ENCODE measurements at places on chromosomes 5 and 9. TPM values are rescaled to one million over a fixed set of nuclear protein-coding genes. Genes with fewer than 3 reads are reported as not detected.

DNA sequence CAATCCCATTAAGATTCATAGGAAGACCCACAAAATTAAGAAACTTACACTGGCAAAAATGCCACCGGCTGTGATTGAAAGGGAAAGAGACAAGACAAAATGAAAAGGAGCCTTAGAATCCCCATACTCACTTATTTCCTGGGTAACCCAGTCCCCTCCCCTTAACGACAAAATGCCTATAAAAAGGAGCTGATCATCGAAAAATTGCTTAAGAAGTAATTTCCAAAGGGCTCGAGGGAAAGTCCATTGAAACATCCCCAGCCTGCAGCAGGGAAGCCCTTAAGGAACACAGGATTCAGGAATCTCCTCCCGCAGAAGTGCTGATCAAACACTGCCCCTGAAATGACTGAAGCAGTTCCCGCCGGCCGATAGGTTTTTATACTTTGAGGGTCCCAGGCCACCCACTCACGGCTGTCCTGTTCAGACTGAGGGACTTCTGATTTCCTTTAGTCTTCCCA, 677 bp upstream of the ZNF79 start:
- no peak for DNase-seq
- H3K27me3 ChIP-seq, result no peaks in the 10 kb centered on the region
- H3K36me3 ChIP-seq, result no peaks in the 10 kb centered on the region
- peak overlapping the region; percentile 94 for H3K27ac ChIP-seq

SLC46A2 gene
- not detected for total RNA-seq

GRCh38 chr9:16871336-16872151, 1.1 kb upstream of the BNC2 start:
- DNase-seq, result peak; percentile 67
- H3K4me1 ChIP-seq, result peaks cover 9% of the 10 kb centered on the region
- peak overlapping the region; percentile 93 for H3K4me3 ChIP-seq
- 0 out of 2 replicates have a peak overlapping the region, but pooled peaks have one; percentile 21 for H3K27ac ChIP-seq

DNA sequence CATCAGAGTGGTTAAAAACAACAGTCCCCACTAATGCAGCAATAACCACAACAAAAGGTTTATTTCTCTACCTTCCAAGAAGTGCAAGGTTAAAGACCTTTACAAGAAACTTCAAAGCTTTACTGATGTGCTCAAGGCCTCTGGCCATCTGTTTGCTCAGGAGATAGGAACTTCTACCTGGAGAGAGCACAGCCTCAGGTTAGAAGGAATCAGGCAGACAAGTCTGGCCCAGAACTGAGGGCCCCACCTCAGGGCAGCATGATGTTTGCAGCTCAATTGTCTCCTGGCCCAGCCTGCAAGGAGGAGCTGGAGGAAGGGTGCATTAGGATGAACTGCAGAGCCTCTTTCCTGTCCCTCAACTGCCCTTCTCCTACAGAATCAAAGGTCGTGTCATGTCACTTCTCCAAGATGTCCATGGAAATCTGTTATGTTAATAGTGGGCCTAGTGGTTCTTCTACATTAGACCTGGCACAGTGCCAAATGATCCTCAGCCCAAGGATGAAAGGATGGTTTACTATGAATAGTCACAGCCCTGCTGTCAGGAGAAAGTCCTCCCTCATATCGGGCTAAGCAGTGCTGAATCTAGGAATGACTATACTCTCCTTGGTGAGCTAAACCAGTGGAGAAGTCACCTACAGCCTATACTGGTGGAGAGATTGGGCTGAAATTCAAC, 98.9 kb upstream of the NTRK2 start:
- H3K4me3 ChIP-seq, result no peak overlapping the region
- no peak overlapping the region for H3K27ac ChIP-seq
- DNase-seq, result no peak
- no peaks in the 10 kb centered on the region for H3K27me3 ChIP-seq
- peaks cover 3% of the 10 kb centered on the region for H3K4me1 ChIP-seq
- H3K36me3 ChIP-seq, result no peaks in the 10 kb centered on the region

DNA sequence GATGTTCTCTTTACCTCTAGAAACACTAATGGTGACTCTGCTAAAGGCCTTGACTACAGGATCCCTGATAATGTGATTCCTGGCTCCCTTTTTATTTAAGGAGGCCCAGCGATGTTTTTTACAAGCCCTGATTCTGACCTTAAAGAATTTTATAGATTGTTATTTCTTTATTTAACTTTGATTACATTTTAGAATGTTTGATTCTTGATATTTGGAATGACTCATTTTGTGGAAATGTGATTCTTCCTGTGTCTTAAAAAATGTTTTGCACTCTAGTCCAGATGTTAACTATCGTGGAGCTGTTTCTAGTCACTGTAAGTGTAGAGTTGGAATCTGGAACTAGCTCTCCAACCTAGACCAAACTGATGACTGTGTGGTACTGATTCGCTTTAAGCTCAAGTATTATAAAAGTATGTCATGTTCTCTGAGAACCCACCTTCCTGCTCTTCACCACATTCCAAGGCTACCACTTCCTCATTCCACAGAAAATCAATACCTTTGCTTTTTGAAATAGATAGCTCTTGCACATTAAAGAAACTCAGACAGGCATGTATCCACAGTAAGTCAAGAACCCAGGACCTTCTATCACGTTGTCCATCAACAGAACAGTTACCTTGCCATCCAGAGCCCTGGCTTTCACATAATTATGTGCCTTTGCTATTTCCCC, 65.2 kb downstream of the JMY start:
- no peak overlapping the region for H3K27ac ChIP-seq
- no peaks in the 10 kb centered on the region for H3K27me3 ChIP-seq
- H3K36me3 ChIP-seq, result peaks cover 17% of the 10 kb centered on the region
- DNase-seq, result no peak

IRGM gene
- not detected for total RNA-seq

CDX1 gene
- total RNA-seq, result not detected

DNA sequence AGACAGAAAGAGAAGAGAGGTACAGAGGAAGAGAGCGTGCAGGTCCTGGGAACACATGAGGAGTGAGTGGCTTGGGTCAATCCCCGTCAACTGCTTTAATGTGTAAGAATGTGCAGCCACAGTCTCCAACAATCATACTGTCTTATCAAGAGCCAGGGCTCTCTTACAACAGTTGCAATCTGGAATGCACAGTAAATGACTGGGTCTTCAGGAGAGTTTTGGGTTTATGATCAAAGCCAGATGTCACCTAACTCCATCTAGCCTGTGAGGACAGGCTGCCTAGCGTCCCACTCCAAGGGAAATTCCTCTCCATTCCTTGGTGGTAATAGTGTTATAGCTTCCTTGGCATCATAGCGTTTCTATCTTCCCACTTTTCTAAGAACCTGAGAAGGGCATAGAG, 75.0 kb upstream of the TRIO start:
- no peaks in the 10 kb centered on the region for H3K36me3 ChIP-seq
- H3K27ac ChIP-seq, result no peak overlapping the region
- H3K27me3 ChIP-seq, result no peaks in the 10 kb centered on the region
- H3K4me1 ChIP-seq, result no peaks in the 10 kb centered on the region
- no peak for DNase-seq

DNA sequence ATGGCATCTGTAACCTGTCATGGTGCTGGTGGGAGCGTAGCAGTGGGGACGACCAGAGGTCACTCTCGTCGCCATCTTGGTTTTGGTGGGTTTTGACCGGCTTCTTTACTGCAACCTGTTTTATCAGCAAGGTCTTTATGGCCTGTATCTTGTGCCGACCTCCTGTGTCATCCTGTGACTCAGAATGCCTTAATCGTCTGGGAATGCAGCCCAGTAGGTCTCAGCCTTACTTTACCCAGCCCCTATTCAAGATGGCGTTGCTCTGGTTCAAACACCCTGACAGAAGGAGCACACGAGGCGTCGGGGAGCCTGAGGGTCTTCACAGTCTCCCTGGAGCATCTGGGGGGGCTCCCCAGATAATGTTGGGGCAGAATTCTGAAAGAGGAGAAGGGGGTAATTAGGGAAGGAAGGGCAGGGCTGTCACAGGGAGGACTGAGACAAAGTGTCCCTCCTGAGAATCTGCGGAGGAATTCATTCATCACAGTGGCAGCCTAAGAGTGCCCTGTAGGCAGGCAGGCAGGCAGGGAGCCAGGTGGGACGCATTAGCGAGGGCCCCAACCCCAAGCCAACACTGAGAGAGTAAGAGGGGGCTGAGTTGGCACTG, 21.3 kb upstream of the NCS1 start:
- H3K4me1 ChIP-seq, result peaks cover 5% of the 10 kb centered on the region
- H3K36me3 ChIP-seq, result no peaks in the 10 kb centered on the region
- H3K27ac ChIP-seq, result no peak overlapping the region
- H3K4me3 ChIP-seq, result no peak overlapping the region
- no peak for DNase-seq
- H3K27me3 ChIP-seq, result no peaks in the 10 kb centered on the region

CLIC3 gene
- not detected for total RNA-seq

DNA sequence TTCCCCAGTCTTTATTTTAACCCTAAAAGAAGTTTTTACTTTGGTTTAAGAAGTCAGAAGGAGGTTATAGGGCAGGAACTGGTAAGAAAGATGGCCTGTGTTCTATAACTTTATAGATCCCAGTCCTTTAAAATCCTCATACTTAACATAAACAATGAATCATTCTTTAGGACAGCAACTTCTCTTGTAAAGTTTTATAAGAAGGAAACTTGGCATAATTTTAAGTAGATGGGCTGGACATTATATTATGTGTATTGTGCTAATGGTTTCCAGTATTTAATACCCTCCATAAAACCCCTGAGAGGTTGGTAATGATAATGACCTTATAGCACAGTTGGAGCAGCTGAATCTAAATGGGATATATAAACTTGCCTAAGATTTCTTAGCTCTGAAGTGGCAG, 247.2 kb downstream of the FAM170A start:
- DNase-seq, result no peak
- H3K4me3 ChIP-seq, result no peak overlapping the region
- H3K27me3 ChIP-seq, result no peaks in the 10 kb centered on the region
- no peaks in the 10 kb centered on the region for H3K36me3 ChIP-seq
- H3K27ac ChIP-seq, result no peak overlapping the region
- H3K4me1 ChIP-seq, result no peaks in the 10 kb centered on the region

DNA sequence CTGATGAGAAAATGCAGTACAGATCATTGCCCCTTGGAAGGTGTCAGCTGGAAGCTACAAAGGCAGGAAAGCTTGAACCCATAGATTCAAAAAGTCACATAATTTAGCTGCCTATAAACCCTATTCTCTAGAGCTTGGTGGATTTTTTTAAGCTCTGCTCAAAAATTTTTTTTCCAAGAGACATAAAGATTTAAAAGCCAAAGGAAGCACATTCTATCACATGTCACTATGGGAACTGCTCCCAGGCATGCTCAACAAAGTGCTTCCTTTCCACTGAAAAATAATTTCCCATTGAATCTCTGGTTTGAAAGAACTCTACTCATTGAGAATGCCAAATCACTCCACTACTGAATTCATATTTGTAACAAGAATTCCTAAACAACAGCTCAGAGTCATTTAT, 419.8 kb downstream of the CETN3 start:
- H3K27me3 ChIP-seq, result no peaks in the 10 kb centered on the region
- no peaks in the 10 kb centered on the region for H3K4me1 ChIP-seq
- no peaks in the 10 kb centered on the region for H3K36me3 ChIP-seq
- no peak overlapping the region for H3K4me3 ChIP-seq
- no peak overlapping the region for H3K27ac ChIP-seq
- no peak for DNase-seq

- no peaks in the 10 kb centered on the region for H3K27me3 ChIP-seq
- H3K36me3 ChIP-seq, result no peaks in the 10 kb centered on the region
- no peak for DNase-seq
- no peaks in the 10 kb centered on the region for H3K4me1 ChIP-seq
Observed at GRCh38 chr9:3477236-3477834, 48.5 kb downstream of the RFX3 start.

DNA sequence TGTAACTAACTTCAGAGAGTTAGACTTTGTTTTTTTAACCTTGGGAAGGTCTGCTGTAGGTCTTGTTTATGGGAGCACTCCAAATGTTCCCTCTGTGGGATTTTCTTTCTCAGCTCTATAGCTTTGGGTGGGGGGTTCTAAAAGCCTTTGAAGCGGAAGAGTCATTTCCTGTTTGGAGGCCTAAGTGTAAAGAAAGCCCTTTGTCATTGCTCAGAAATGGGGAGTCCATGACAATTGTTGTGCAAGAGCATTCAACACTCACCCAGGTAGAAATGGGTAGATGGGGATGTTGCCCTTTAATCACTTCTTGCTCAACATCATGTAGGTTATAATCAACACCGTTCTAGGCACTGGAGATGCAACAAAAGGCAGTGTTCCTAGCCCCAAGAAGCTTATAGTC, 30.3 kb upstream of the MAST4 start:
- no peaks in the 10 kb centered on the region for H3K27me3 ChIP-seq
- no peak for DNase-seq
- no peak overlapping the region for H3K4me3 ChIP-seq
- no peaks in the 10 kb centered on the region for H3K4me1 ChIP-seq

HRCT1 gene
- not detected for total RNA-seq

GRCh38 chr5:95996904-95997723, 35.5 kb upstream of the ELL2 start:
- H3K4me3 ChIP-seq, result no peak overlapping the region
- H3K36me3 ChIP-seq, result no peaks in the 10 kb centered on the region
- no peaks in the 10 kb centered on the region for H3K27me3 ChIP-seq
- H3K4me1 ChIP-seq, result no peaks in the 10 kb centered on the region
- no peak for DNase-seq

DNA sequence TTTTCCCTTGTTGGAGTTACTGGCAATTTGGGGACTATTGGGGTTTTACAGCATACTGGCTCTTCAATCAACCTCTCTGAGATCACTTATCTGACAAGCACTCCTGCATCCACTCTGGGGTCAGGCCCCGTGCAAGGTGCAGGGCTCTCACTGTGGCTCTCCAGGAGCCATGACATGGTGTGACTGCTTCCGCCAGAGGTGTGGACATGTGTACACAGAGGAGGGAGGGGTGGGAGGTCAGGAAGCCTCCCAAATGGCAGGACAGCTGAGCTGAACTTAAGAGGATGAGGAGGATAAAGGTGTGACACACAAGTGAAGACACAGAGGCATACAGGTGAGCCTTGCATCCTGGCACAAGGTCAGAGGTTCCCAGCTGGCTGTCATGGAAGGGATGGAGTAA, 24.3 kb downstream of the SHB start:
- peaks cover 16% of the 10 kb centered on the region for H3K4me1 ChIP-seq
- no peak overlapping the region for H3K27ac ChIP-seq
- no peaks in the 10 kb centered on the region for H3K27me3 ChIP-seq
- DNase-seq, result no peak

ZFP37 gene
- 4.4 TPM for total RNA-seq

DNA sequence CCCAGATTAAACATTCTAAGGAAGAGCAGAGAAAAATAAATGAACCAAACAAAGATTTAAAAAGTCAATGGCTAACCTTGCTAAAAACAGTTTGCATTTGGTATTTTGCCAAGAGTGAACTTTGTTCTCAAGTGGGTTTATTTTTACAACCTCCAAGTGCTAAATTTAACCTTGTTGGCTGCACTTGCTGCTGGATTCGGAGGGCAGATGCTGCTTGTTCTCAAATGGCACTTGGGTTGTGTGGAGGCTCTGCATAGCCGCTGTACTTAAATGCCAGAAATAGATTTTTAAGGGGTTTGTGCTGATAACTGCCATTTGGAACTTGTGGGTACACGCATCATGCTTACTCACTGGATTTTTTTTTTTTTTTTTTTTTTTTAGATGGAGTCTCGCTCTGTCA, 13.3 kb upstream of the SPATA24 start:
- no peaks in the 10 kb centered on the region for H3K27me3 ChIP-seq
- H3K27ac ChIP-seq, result no peak overlapping the region
- no peak overlapping the region for H3K4me3 ChIP-seq
- DNase-seq, result no peak
- peaks cover 9% of the 10 kb centered on the region for H3K4me1 ChIP-seq
- H3K36me3 ChIP-seq, result peaks cover 2% of the 10 kb centered on the region

CORO2A gene
- 26.2 TPM for total RNA-seq

SHISAL2B gene
- 8.6 TPM for total RNA-seq

- no peaks in the 10 kb centered on the region for H3K36me3 ChIP-seq
- no peaks in the 10 kb centered on the region for H3K27me3 ChIP-seq
- no peak for DNase-seq
- H3K4me1 ChIP-seq, result peaks cover 8% of the 10 kb centered on the region
- no peak overlapping the region for H3K27ac ChIP-seq
- no peak overlapping the region for H3K4me3 ChIP-seq
Observed at GRCh38 chr5:34652914-34653313, 3.2 kb upstream of the RAI14 start.

All from H1 (cell line).